Stimulated activated CD8-positive, alpha-beta memory T cell treated with anti-CD3 and anti-CD28 coated beads, Interleukin-2, amount 100 ng/mL, for 1 hour (primary cell): ENCODE measurements at places on chromosomes 7 and 10.

- no peak for DNase-seq
These were observed 231.3 kb downstream of the LRMDA start for GRCh38 chr10:75662715-75663114.

- DNase-seq, result no peak
These were observed 92.1 kb downstream of the CH25H start for GRCh38 chr10:89114846-89115625.

GRCh38 chr7:105028004-105028403 lies 14.0 kb downstream of the KMT2E start:
- no peak for DNase-seq

DNA sequence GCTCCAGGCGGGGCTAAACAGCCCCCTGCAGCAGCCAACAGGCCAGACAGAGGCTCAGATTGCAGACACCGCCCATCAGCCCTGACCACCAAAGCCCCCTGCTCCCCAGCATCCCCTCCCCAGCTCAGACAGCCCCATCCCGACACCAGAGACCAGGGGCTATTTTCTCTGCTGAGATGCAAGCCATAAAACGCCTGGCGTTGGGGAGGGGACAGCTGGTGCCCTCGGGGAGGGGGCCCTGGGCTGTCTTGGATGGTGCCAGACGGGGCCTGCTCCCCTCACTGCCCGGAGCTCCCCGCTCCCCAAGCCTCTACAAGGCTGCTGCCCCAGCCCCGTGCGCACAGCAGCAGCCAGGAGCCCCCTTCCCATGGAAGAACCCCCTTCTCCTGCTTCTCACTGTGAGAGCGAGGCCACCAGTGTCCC lies 31.8 kb downstream of the GET4 start:
- DNase-seq, result no peak

DNA sequence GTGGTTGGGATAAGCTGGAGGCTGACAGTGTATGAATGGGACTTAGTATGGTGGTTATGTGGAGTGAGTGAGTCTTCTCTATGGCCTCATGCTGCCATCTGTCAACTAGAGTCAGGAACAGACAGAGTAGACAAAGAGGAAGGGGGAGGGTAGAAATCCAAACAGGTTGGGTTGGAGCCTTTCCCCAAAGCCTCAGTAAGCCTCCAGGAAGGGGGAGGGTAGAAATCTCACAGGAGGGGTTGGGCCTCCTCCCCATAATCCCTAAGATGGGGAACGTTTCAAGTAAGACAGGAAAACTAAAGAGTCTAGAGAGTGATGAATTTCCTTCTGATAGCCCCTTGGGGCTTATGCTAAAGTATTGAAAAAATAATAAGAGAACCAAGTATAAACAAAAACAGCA lies 2.0 kb upstream of the AKR1B15 start:
- DNase-seq, result no peak

GRCh38 chr10:92822060-92822634 lies 26.2 kb upstream of the EXOC6 start:
- no peak for DNase-seq

DNA sequence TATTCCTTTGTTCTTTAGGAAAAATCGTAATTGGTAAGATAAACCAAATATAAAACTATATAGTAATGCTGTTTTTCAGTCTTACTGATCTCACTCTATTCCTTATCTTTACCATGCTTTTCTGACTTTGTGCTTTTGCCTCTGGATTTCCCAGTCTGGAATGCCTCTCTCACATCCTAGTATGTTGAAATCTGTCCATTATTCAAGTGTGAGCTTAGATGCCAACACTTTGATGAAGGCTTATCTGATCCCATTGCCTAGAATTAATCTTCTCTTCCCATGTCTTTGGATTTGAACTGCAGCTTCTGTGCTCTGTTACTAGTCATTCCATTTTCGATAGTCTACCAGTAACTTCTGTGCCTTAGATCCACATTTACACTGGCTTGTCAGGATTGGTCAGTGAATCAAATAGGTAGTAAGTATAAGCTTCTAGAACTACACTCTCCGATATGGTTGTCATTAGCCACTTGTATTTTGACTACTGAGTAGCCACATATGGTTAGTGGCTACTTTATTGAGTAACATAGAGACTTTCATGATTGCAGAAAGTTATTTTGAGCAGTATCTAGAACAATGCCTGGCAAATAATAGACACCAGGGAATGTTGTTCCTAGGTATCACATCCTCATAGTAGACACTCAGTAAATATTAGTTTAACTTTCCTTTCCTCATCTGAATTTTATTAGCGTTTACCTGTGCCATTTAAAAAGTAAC lies 92.9 kb downstream of the BMPR1A start:
- DNase-seq, result no peak

- no peak for DNase-seq
These were observed 178.8 kb upstream of the ANKRD30A start for GRCh38 chr10:36946598-36946997.

DNA sequence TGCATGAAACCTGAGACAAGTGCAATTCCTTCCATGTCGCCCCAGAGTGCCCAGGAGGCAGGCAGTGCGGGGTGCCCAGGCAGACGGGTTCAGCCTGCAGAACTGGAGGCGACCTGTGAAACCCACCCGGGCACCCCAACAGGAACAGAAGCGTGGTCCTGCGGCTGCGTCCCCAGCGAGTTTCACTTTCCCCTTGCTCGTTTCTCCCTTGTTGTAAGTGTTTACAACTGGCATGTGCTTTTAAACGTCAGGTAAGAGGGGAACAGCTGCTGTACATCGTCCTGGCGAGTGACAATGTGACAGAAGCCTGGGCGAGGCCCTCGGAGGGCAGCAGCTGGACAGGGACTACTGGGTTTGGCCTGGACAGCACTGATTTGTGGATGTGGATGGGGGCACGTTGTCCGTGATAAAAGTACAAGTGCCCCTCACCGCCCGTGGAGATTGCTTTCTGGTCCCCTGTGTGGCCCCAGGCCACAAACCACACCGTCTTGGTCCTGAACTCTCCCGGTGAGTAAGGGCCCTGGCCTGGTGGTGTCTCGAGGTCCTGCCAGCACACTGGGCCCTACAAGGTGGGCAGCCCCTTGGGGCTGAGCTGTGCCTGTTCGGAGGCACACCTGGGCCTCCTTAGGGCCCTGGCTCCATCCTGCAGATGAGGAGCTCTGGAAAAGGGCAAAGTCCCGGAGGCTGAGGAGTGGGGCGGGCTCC lies 4.0 kb downstream of the VENTX start:
- no peak for DNase-seq
